C1 segment of cervical spinal cord (tissue), 14 donors: ENCODE measurements at places on chromosomes 2 and 18.

DNA sequence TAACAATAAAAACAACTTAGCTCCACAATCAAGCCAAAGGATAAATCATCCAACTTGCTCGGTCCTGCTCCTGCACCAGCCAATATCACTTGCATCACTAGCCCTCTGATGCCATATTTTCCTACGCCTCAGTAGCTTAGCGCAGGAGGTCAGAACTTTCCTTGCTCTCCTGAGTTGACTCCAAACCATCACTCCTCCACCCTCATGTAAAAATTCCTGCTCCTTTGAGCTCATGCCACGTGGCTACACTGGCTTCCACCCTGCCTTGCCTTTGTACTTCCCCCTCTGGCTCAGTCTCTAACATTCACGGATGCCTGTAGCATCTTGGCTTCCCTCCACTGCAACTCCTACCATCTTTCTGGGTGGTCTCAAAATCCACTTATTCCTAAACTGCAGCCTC is 25.2 kb downstream of the AAK1 start:
- DNase-seq = no peak

DNA sequence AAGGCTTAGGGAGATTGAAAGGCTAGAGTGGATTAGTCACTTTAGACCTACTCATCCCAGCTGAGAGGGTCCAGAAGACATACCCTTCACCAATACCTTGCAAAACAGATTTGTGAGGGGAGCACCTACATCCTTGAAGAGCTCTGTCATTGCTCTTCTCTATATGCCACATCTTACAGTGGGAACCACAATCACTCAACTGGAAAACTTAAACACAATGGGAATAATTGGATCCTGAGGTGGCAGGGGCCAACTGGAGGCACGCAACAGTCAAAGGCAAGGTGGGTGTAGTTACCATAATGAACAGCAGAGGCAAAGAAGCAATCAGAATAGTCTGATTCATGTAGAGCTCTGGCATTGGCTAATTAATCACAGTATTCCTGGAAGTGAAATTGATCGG is 35.4 kb downstream of the PDE1A start:
- DNase-seq = no peak

DNA sequence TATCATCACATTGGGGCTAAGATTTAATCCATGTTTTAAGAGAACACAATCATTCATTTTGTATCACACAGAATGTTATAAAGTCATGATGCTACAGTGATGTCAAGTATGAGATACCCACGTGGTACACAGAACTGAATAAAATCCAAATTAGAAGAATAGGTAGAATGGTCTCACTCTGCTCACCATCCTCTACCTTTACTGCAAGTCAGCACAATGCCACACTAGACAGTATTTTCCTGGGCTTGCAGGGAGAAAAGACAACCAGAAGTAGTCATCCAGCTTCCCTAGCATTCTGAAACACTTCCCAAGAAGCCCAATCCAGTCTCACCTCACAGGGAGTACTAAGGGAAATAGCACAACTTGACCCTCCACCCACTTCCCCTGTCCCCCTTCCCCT is 856.2 kb upstream of the NRXN1 start:
- no peak for DNase-seq

DNA sequence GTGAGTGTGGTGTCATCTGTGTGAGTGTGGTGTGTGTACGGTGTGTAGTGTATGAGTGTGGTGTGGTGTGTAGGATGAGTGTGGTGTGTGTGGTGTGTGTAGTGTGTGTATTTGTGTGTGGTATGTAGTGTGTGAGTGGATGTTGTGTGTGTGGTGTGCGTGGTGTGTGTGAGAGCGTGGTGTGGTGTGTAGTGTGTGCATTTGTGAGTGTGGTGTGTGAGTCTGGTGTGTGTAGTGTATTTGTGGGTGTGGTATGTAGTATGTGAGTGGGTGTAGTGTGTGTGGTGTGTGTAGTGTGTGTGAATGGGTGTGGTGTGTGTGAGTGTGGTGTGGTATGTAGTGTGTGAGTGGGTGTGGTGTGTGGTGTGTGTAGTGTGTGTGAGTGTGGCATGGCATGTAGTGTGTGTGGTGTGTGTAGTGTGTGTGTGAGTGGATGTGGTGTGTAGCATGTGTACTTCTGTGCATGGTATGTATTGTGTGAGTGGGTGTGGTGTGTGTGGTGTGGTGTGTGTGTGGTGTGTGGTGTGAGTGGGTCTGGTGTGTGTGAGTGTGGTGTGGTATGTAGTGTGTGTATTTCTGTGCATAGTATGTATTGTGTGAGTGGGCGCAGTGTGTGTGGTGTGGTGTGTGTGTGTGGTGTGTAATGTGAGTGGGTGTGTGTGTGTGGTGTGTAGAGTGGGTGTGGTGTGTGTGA is 227.8 kb downstream of the BCL2 start:
- no peak for DNase-seq

GRCh38 chr2:459931-460330 is 172.0 kb upstream of the ALKAL2 start:
- DNase-seq = no peak

GRCh38 chr18:77143196-77143595 is 10.6 kb upstream of the MBP start:
- no peak for DNase-seq

DNA sequence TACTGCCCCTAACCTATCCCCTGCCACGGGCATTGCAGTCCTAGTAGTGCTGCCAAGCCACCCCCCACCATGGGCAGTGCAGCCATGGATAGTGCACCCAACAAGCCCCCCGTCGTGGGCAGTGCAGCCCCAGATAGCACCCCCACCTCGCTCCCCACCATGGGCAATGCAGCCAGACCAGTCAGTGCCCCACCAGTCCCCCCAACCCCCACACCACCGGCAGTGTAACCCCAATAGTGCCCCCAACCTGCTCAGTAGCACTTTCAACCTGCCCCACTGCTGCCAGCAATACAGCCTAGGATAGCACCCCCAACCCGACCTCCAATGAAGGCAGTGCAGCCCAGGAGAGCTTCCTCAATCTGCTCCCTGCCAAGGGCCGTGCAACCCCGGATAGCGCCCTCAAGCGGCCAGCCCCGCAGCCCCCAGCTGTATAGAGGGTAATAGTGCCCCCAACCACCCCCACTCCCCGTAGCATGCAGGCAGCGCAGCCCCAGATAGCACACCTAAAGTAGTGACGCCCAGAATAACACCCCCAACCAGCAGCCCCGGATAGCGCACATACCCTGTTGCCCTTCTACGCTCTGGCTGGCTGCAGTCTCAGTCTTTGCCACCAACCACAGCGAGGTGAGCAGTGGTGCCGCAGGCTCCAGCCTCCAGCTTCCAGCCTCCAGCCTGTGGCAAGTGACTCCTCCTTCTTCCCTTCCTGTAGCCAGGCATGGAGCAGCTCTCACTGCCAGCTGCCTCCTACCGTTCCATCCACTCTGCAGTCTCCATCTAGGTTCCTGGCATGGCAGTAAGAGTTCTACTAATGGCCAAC is 45.4 kb upstream of the ANKRD62 start:
- DNase-seq = no peak

DNA sequence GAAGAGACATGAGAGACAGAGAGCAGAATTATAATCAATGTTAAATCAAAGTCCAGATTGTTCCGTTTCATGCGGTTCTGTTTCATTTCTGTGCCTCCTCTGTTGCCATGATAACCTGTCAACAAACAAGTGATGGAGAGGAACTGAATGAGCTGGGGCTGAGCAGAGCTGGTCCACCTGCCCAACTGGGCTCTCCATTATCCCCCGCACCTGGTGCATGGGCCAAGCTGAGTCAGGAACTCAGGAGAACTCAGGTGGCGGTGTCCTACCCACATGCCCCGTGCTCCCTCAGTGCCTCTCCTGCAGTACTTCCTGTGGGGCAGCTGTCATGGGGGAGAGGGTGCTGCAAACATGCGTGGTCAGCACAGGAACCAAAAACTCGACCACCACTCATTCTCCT is 178.8 kb downstream of the TTC32 start:
- no peak for DNase-seq

GRCh38 chr2:64586883-64587481 is 62.9 kb downstream of the AFTPH start:
- no peak for DNase-seq

DNA sequence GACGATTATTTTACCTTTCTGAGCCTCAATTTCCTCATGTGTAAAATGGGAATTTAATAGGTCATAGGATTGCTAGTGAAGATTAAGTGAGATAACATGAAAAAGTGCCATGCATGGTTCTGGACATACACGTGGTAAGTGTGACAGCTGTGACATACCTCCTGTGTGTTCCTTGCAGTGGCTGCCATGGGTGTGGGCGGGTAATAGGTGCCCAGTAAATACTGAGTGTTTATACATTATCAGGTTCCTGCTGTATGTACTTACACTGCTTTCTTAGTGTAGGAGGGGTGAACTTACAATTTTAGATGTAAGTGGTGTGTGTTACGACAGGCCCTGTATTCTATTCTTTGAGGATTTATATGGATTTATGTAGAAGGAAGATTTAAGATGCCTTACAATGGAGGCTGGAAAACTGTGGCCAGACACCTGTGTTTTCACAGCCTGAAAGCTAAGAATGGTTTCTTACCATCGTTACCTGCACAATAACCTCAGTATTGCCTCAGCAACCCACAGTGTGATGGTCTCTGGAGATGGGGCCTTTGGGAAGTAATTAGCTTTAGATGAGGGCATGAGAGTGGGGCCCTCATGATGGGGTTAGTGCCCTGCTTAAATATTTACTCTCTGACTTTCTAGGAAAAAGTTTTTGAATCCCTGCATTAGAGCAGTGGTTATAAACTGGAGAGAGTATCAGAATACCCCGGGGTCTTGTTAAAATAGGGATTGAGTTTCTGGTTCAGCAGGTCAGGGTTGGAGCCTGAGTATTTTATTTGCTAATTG is 78.1 kb downstream of the ASAP2 start:
- DNase-seq = no peak

GRCh38 chr2:42842466-42842865 is 50.1 kb upstream of the HAAO start:
- no peak for DNase-seq

- no peak for DNase-seq
Observed at GRCh38 chr2:29165362-29166241, 50.4 kb downstream of the CLIP4 start.

GRCh38 chr2:64698668-64699444 is 45.1 kb upstream of the SERTAD2 start:
- DNase-seq = no peak

GRCh38 chr2:50754514-50754913 is 277.4 kb downstream of the NRXN1 start:
- DNase-seq = no peak

- DNase-seq = no peak
Observed at GRCh38 chr18:71760541-71760940, 783.6 kb downstream of the CBLN2 start.

DNA sequence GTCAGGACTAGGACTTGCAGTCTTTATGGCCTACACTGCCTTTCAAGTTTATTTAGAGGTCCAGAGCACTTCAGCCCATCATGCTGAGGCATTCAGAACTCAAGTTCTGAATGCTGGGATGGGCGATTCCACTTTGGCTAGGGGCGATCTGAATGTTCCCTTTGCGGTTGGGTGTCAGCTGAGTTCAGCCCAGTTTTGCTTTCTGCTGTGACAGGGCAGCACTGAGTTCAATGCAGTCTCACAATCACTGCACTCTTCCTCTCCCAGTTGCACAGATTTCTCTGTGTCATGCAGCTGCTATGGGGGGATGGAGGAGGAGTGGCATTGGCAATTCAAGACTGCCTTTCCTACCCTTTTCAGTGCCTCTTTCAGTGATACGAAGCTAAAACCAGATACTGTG is 1232.0 kb upstream of the FAM98A start:
- peak; percentile 54 for DNase-seq

- no peak for DNase-seq
Observed at GRCh38 chr2:208642125-208642779, 235.7 kb downstream of the PTH2R start.

- no peak for DNase-seq
Observed at GRCh38 chr18:42047721-42048120, 92.7 kb downstream of the PIK3C3 start.

DNA sequence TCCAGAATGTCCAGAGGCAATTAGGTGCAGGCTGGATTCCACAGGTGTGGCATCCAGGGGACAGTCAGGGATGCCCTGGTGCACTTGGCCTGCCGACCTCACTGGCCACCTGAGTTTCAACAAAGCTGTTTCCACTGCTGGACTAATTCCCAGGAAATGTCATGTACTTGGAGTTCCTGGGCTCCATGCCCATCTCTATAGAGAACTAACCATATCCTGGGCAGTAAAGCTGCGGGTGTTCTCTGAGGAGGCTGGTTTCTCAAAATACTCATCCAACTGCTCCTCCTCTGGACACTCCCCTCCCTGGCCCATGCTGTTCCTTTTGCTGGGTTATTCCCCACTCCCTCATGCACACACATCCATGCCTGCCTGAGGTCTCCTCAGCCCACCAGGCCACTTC is 161.9 kb upstream of the SKOR2 start:
- DNase-seq = no peak

- no peak for DNase-seq
Observed at GRCh38 chr2:37059841-37060240, 24.3 kb downstream of the HEATR5B start.

GRCh38 chr2:45905632-45905958 is 254.1 kb downstream of the PRKCE start:
- DNase-seq = no peak

GRCh38 chr2:239772721-239773120 is 252.4 kb downstream of the NDUFA10 start:
- no peak for DNase-seq

GRCh38 chr2:43566461-43566729 is 29.4 kb downstream of the THADA start:
- no peak for DNase-seq

DNA sequence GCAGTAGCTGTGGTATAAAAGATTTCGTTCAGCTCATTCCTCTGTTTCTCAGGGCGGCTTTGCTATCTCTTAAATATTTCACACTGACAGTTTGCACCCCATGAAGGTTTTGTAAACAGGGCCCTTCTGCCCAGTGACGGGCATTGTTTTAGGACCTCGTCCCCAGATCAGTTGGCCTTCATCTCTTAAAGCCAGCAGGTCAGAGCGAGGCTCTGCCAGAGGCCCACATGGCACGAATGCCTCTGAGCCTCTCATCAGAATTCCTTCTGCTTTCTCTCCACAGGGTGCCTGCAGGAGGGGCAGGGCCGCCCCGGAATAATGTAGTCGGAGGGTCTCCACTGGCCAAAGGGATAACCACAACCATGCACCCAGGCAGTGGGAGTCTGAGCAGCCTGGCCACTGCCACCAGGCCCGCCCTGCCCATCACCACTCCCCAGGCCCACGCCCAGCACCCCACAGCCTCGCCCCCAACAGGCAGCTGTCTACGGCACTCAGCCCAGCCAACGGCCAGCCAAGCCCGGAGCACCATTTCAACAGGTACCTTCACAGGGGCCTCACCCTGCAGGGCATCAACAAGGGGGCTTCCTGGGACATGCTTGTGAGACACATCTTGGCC is 177.0 kb downstream of the SEPTIN10 start:
- peak; percentile 43 for DNase-seq

- no peak for DNase-seq
Observed at GRCh38 chr2:45089554-45090261, 80.5 kb upstream of the SIX2 start.

GRCh38 chr2:72561621-72562318 is 264.1 kb downstream of the EXOC6B start:
- no peak for DNase-seq

DNA sequence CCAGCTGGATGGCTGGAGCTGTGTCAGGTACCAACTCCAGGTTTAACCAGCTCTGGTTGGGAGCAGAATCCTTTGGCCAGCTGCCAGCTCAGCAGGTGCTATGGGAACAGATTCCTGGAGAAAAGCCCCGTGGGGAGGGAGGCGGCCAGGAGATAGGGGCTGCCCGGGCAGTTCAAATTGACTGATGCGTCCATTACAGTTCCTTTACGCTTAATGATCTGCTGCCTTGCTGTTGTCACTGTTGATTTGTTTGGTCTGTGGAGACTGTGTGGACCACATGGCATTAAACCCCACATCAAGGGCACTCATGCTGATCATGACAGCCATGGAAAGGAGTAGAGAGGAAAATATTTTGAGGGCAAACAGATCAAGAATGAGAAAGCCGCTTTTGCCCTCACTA is 200.0 kb downstream of the TSN start:
- no peak for DNase-seq
